GM20000 (cell line): ENCODE measurements at places on chromosomes 2 and 18.

- DNase-seq = no peak
These were observed 113.0 kb upstream of the SLC1A4 start for GRCh38 chr2:64876137-64876647.

DNA sequence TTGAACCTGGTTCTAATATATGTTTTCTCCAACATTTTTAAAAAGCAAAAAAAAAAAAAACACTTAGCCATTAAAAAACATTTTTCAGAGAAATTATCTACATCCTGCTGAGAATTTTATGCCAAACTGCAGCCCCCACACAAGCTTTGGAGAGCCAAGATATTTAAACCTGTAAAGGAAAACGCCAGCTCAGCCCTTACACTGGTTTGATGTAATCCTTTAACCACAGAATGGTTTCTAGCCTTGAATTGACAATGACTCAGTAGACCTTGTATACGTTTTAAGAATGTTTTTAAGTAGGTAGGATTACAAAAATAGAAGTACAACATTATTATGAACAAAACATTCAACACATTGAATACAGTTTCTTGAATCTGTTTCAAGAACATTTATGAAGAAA, 113.6 kb downstream of the BABAM2 start:
- DNase-seq = no peak

GRCh38 chr2:10709290-10709939, 12.0 kb upstream of the ATP6V1C2 start:
- no peak for DNase-seq

GRCh38 chr18:26293982-26294381, 67.7 kb downstream of the TAF4B start:
- no peak for DNase-seq

DNA sequence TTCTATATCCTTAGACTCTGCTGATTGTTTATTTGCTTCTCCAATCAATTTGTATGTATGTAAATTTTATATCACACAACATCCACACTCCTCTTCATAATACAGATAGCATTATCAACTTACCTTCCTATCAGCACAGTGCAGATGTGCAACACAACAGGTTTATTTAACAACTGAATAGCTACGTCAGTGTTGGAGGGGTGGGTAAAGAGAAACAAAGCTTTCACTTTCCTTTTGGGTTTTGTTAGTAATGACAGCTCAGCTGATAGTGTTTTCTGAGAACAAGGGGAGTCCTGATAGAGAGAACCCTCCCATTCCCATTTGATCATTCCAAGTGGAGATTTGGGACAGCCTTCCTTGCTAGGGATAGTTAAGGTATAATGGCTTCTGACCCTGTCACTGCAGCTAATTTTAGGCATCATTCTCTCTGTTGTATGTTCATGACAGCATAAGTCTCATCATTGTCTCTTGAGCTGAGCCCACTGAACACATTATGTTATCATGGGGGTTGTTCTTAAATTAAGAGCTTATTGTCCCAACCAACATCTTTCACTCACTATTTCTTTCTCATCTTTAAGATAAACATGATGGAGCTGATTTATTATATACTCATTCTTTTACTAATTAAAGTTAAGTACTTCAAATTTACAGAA, 227.7 kb downstream of the GPD2 start:
- DNase-seq = peak; percentile 18

DNA sequence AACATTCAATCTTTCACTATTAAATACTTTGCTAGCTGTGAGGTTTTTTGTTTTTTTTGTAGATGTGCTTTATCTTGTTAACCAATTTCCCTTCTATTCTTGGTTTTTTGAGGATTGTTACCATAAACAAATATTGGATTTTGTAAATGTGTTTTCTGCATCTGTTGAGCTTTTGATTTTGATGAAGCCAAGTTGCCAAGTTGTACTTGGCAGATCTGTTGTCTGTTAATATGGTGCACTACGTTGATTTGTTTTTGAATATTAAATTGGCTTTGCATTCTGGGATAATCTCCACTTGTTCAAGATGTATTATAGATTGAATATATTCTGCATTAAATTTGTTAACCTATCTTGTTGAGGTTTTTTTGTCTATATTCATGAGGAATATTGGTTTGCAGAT, 114.6 kb downstream of the VWA3B start:
- DNase-seq = no peak

- no peak for DNase-seq
These were observed 325.6 kb downstream of the SOX11 start for GRCh38 chr2:6017736-6018286.

DNA sequence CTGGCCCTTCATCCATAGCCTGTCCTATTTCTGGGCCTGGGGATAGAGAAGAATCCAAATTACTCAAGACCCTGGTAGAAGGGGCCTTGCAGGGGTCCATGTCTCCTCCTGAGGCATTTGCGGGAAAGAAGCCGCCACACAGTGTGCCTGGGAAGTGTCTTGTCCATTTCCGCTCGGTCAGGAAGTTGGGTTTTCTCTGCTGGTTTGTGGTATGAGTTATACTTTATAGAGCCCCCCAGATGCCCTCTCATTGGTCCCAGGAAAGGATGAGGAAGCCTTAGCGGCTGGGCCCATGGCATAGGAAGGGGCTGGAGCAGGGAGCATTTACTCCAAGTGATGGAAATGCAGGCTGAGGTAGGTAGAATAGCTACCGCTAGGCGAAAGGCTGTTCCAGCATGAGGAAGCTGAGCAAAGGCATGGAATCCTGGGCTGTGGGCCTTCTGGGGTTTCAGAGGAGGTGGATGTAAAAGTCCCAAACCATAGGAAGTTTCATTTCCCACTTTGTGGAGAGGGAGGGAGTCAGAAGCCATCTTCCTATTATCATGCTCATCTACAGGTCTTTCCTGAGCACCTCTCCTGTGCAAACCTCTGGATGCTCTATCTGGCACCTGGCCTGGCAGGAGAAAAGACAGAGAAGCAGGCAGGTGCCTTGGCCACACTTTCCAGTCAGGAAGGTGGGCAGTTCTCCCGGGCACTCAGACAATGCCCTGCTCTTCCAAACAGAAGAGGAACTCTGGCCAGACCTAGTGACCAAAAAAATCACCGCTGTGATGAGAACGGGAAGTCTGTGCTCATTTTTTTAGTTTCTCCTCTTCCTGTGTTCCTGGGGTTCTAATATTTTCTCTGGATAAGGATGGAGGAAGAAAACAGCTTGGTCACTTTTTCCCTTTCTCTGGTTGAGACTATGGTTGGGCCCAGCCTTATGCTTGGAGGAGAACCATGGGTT, 2.6 kb upstream of the CD207 start:
- DNase-seq = no peak

DNA sequence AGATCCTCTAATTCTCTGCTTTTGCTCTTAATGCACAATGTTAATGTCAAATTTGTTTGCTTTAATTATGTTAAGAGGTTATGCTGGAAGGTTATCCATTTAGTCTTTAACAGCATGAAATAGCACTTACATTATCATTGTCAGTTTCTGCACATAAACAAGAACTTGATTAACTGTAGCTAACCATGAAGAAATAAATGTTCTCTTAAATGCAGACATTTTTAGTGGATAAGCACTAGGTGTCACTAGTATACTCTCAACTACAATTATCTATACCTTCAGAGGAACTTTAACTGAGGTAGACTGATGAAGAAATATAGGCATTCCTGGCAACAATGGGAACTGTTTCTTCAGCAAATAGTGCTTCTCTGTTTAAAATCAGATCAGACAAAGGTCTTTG, 178.8 kb upstream of the CHST9 start:
- peak; percentile 8 for DNase-seq
